Stimulated activated effector memory CD8-positive, alpha-beta T cell treated with anti-CD3 and anti-CD28 coated beads, Interleukin-12 subunit alpha, Interleukin-12 subunit beta, amount 100 ng/mL, for 72 hours (primary cell): ENCODE measurements at places on chromosomes 3 and 15.

DNA sequence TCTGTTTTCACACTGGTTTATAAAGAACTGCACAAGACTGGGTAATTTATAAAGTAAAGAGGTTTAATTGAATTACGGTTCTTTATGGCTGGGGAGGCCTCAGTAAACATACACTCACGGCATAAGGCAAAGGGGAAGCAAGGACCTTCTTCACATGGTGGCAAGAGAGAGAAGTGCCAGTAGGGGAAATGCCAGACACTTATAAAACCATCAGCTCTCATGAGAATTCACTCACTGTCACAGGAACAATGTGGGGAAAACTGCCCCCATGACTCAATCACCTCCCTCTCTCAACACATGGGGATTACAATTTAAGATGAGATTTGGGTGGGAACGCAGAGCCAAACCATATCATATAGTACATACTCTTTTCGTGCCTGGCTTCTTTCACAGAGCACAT, 42.4 kb downstream of the MAP2K1 start:
- no peak for DNase-seq

GRCh38 chr3:15108082-15108545, 9.2 kb upstream of the RBSN start:
- peak; percentile 87 for DNase-seq

DNA sequence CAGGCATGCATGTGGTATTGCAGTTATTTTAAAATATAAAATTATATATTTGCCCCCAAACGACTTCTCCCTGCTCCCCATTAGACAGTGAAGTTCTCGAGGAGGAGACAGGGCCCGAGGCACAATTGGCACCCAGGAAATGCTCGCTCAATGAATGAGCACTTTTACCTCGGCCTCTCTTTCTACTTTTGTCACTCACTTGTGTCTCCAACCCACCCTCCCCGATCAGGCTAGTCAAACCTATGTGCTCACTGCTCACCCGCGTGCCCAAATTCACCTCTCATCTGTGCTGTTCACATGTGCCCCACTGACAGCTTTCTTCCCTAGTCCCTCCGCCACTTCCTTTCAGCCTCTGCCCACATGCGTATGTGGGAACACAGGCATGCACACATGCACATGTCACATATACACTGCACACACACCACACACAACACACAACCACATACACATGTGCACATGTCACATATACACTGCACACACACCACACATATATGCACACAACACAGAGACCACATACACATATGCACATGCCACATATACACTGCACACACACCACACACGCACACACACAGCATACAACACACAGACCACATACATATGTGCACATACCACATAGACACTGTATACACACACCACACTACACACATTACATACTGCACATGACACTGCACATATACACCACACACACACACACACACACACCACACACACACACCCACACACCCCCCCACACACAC, 46.3 kb upstream of the DLG1 start:
- DNase-seq: no peak

DNA sequence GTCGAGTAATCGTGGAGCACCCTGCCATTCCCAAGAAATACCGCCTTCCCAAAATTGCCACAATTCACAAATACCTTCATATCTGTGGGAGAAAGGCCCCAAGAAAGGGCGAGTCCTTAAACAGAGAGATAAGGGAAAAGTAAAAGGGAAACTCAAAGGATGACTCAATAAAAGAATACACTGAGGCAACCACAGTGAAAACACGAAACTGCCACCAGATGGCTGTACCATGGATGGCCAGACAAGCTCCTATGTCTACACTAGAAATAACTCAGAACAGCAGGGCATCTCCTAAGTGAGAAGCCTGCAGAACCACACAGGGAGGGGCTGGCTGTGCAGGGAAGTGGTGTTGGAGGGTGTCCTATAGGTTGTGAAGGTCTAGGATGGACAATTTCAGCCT, 25.0 kb downstream of the SRGAP3 start:
- DNase-seq: peak; percentile 51

- DNase-seq: no peak
Observed at GRCh38 chr15:91660174-91660649, 193.3 kb upstream of the SLCO3A1 start.
